ENCODE measurements at places on chromosomes 11 and 22. TPM values are rescaled to one million over a fixed set of nuclear protein-coding genes. Genes with fewer than 3 reads are reported as not detected.

ALX4 gene
- not detected for total RNA-seq

MS4A18 gene
- total RNA-seq: not detected

- no peak for DNase-seq
Measured at GRCh38 chr11:84471501-84471900, 1155.6 kb downstream of the DLG2 start.

PNPLA3 gene
- total RNA-seq: 0.52 TPM

DNA sequence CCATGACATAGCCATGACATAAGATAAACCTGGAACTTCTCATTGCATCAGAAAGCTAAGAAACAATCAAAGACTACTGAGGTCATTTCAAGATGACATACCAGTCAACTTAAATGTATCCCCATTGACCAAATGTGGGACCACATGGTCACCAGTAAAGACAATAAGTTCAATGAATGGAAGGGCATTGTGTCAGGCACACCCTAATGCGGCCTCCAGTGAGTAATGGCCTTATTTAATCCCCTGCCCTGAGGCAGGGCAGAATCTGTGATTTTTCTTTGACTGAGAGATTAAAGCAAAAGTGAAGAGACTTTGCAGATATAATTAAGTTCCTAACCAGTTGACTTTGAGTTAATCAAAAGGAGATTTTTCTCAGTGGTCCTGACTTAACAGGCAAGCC lies 17.3 kb upstream of the SYT8 start:
- no peak for DNase-seq

DNA sequence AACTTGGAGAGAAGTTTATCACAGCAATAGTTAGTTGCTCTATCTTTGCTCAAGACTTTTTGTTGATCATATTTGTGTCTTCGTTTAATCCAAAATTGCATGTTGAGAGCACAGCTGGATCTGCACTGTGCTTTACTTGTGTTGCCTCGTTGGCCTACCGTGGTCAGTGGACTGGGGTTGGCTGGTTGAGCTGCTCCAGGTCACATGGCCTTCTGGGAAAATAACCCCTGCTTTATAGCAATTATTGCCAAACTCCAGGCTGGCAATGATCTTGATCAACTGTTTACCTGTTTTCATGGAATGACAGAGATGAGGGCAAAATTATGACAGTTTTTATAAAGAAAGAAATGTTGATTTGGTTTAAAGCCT lies 5.7 kb upstream of the PLET1 start:
- no peak for DNase-seq

PGA5 gene
- not detected for total RNA-seq
